ENCODE measurements at places on chromosomes 11 and 22.
A peak's percentile ranks its signal among the peaks of the same experiment; 100 is the strongest.

DNA sequence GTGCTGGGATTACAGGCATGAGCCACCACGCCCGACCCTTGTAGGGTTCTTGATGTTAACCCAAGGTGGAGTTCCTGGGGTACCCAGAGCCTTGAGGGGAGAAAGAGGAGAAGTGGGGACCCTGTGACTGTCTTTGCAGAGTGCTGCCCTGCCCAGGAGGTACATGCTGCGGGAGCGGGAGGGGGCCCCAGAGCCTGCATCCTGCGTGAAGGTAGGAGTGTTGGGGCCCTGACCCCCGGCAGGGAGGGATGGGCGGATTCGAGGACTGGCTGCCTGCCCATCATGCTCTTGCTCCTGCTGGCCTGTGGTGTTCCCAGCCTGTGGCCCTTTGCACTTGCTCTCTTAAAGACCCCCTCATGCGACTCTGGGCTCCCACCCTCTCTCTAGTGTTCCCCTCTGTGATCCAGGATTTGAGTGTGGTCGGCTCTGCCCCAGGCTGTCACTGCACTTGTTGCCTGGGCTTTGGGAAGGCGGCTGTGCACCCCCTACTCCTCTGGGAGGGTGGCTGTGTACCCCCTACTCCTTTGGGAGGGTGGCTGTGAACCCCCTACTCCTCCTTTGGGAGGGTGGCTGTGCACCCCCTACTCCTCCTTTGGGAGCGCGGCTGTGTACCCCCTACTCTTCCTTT lies 4.5 kb downstream of the SCO2 start:
- no peak for DNase-seq

- DNase-seq = no peak
Observed at GRCh38 chr11:122354025-122354697, 238.1 kb upstream of the BLID start.

- DNase-seq = no peak
Observed at GRCh38 chr11:42003801-42004200, 544.3 kb upstream of the LRRC4C start.

DNA sequence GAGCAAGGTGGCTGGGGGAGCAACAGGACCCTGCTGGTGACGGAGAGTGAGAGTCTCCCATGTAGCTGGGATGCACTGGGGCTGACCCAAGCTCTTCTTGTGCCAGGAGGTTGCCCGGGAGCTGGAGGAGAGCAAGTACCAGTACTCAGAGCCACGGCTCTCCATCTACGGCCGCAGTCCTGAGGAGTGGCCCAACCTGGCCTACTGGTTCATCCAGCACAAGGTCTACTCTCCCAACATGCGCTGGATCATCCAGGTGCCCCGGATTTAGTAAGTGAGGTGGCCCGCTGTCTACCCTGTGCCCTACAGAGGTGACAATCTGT lies 40.4 kb downstream of the AMPD3 start:
- no peak for DNase-seq

DNA sequence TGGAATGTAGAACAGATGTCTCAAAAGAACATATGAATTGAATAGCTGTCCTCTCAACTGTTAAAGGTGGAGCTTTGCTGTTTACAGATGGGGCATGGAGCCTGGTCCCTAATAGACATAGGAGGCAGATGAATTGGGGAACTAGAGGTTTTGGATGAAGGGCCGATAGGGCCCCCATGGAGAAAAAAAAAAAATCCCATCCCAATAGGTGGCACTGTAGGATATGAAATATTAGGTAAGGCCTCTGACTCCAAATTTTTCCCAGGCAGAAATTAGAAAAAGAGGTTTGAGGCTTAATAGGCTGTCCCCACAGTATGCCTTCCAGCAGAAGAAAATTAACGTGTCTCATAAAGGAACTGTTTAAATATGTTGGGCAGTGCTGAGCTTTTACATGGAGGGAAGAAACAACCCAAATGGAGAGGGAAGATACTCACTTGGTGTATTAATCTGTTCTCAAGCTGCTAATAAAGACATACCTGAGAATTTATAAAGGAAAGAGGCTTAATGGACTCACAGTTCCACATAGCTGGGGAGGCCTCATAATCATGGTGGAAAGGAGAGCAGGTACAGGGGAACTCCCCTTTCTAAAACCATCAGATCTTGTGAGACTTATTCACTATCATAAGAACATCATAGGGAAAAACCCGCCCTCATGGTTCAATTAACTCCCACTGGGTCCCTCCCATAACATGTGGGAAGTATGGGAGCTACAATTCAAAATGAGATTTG lies 30.1 kb upstream of the TMEM45B start:
- DNase-seq = no peak

- peak; percentile 23 for DNase-seq
Observed at GRCh38 chr11:112213753-112214152, 12.5 kb upstream of the PTS start.

- no peak for DNase-seq
Observed at GRCh38 chr11:109507331-109507730, 85.3 kb downstream of the C11orf87 start.
